ENCODE measurements at places on chromosomes 2 and 18.
A peak's percentile ranks its signal among the peaks of the same experiment; 100 is the strongest.

DNA sequence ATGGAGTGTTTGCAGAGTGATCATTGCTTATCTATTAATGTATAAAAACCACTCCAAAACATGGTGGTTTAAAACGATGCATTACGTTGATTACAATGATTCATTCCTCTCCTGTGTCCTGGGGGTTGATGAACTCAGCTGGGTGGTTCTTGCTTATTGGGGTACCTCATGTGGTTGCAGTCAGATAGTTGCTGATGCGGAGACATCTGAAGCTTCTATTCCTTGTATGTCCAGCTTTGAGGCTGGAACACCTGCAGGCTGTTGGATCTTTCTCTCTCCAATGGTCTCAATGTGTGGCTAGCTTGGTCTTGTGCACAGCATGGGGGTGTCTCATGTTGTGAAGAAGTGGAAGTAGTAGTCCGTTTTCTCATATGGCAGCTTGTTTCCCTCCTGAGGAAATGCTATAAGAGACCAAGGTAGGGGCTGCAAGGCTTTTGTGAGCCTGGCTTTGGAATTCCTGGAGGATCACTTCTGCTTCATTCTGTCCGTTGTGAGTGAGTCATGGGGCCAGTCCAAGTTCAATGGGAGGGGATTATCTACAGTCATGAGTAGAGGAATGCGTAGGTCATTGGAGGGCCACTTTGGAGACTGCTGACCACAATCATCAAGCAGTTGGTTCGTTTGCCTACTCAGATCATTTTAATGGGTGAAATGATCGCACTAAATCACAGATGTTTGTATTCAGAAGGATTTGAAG lies 601.0 kb downstream of the SLC4A3 start:
- H3K27me3 ChIP-seq: no peaks in the 10 kb centered on the region
- peaks cover 35% of the 10 kb centered on the region for H3K4me1 ChIP-seq
- no peaks in the 10 kb centered on the region for H3K36me3 ChIP-seq

- H3K27ac ChIP-seq: no peak overlapping the region
- H3K36me3 ChIP-seq: no peaks in the 10 kb centered on the region
- DNase-seq: peak; percentile 48
- no peak overlapping the region for H3K4me3 ChIP-seq
- H3K4me1 ChIP-seq: no peaks in the 10 kb centered on the region
- no peaks in the 10 kb centered on the region for H3K27me3 ChIP-seq
These were observed 375.3 kb downstream of the PIK3C3 start for GRCh38 chr18:42330296-42330695.

DNA sequence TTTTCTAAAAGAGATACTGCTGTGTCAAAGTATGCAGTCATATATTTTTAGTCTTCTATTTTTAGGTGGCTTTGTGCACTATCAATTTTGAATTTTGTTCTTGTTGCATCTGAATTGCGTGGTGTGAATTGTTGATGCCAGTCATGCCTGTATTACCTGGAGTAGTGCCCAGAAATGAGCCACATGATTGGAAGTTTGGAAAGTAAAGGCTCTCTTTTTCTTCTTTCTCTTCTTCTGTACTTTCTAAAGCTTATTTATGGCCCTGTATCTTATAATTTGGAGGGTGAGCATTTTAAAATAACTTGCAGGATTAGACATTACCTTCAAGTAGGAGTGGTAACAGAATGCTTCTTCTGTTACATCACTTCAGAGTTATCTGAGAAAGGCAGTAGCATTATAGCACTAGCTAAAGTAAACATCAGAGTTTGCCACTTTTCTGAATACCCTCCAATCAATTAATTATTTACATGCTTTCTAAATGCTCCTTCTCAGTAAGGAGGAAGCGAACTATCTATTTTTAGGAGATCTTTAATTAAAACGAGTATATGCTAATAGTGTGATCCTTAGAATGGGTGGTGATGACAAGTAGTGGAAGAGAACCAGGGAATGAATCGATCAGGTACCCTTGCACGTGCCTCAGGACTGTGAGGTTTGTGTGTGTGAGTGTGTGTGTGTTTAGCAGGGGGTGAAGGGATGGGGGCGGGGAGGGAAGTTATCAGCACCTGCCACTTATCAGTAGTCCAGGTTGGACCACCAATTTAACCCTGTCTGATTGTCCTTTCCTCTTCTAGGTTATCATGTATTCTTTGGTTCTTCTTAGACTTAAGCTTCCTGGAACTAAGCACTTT lies 112.5 kb downstream of the MAP3K20 start:
- H3K4me3 ChIP-seq: no peak overlapping the region
- H3K36me3 ChIP-seq: no peaks in the 10 kb centered on the region
- DNase-seq: peak; percentile 66
- H3K27me3 ChIP-seq: no peaks in the 10 kb centered on the region
- peak overlapping the region; percentile 15 for H3K27ac ChIP-seq
- H3K4me1 ChIP-seq: peaks cover 33% of the 10 kb centered on the region

DNA sequence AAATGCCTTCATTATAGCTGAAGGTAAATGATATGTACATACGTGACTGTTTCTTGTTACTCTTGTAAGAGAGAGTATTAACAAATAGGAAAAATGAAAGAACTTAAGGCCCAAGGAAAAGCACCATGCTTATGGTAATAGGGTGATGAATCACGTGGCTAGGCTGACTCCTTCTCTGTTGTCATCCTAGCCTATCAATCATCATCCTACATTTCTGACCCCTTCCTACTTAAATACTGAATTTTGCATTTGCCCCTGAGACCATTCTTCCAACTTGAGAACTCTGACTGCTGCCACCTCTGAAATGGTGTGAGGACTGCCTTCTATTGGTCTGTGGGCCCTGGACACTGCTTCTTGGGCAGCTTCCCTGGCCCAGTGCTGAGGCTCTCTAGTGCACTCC lies 28.9 kb downstream of the EFEMP1 start:
- H3K27me3 ChIP-seq: no peaks in the 10 kb centered on the region
- no peak overlapping the region for H3K27ac ChIP-seq
- no peak overlapping the region for H3K4me3 ChIP-seq
- H3K4me1 ChIP-seq: peaks cover 3% of the 10 kb centered on the region
- no peaks in the 10 kb centered on the region for H3K36me3 ChIP-seq
- DNase-seq: no peak

- no peaks in the 10 kb centered on the region for H3K36me3 ChIP-seq
- peak overlapping the region; percentile 38 for H3K27ac ChIP-seq
- H3K27me3 ChIP-seq: no peaks in the 10 kb centered on the region
These were observed 191.9 kb upstream of the TCF4 start for GRCh38 chr18:55779691-55780585.

DNA sequence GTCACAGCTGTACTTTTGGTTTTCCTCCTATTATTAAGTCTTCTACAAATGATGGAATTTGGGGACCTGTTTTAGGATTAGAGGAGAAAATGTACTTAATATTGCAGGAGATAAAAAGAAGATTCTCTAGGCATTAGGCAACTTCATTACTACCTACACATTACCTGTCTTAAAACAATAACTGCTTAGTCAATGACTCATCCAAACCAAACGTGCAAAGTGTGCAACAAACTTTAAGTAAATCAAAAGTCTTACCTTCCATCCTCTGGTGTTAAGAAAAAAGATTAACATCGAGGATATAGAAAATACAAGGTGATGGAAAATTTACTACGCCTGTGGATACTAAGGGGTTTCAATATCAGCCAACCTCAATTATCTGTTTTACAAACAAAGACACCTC lies 285.3 kb upstream of the KYNU start:
- no peaks in the 10 kb centered on the region for H3K27me3 ChIP-seq
- no peak overlapping the region for H3K4me3 ChIP-seq
- no peak overlapping the region for H3K27ac ChIP-seq

DNA sequence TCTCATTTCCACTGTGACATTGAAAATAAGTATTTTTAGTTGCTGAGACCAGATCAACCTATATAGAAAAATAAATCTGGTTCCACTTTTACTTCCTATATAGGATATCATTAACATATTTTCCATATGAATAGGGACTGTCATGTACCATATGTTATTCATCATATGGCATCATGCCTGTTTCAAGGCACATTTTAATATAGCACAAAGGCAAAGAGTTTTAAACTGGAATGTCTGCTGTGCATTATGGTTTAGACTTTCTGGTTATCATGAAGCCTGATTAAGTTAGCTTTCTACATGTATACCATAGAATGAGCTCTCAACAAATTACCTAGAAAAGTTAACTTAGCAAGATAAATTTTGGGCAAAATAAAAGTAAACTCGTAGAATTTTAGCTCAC lies 53.0 kb upstream of the ACYP2 start:
- H3K36me3 ChIP-seq: no peaks in the 10 kb centered on the region
- H3K27me3 ChIP-seq: no peaks in the 10 kb centered on the region
- no peak overlapping the region for H3K27ac ChIP-seq
- no peak overlapping the region for H3K4me3 ChIP-seq
- H3K4me1 ChIP-seq: peaks cover 16% of the 10 kb centered on the region

GRCh38 chr2:133849341-133849740 lies 281.1 kb upstream of the NCKAP5 start:
- DNase-seq: no peak
- H3K36me3 ChIP-seq: no peaks in the 10 kb centered on the region
- H3K4me1 ChIP-seq: no peaks in the 10 kb centered on the region
- no peaks in the 10 kb centered on the region for H3K27me3 ChIP-seq
- no peak overlapping the region for H3K27ac ChIP-seq

GRCh38 chr2:45823723-45824206 lies 172.3 kb downstream of the PRKCE start:
- no peak for DNase-seq
- no peaks in the 10 kb centered on the region for H3K36me3 ChIP-seq
- H3K4me1 ChIP-seq: peaks cover 9% of the 10 kb centered on the region
- no peak overlapping the region for H3K4me3 ChIP-seq
- no peaks in the 10 kb centered on the region for H3K27me3 ChIP-seq

GRCh38 chr2:11373096-11373495 lies 28.7 kb upstream of the ROCK2 start:
- no peak overlapping the region for H3K4me3 ChIP-seq
- no peaks in the 10 kb centered on the region for H3K36me3 ChIP-seq
- peaks cover 13% of the 10 kb centered on the region for H3K4me1 ChIP-seq
- no peak overlapping the region for H3K27ac ChIP-seq
- DNase-seq: no peak
